ENCODE measurements at places on chromosomes 11 and 22.

DNA sequence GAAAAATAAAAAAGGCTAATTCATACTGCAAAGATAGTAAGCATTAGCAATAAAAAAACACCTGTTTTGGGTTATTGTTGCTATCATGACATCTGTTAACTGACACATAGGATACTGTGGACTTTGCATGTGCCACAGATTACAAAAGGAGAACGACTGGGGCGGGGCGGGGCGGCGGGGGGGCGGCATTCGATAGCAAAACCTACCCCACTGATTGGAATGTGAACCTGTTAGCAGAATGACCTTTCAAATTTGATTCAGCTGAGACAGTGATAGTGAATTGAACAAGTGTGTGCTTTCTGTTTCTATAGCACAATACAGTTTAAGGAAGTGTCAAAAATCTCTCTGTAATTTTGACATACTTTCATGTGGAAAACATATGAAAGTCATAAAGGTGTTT lies 14.9 kb downstream of the MMP20 start:
- no peak for DNase-seq

- no peak for DNase-seq
Measured at GRCh38 chr11:72222106-72222891, 2.3 kb upstream of the INPPL1 start.

DNA sequence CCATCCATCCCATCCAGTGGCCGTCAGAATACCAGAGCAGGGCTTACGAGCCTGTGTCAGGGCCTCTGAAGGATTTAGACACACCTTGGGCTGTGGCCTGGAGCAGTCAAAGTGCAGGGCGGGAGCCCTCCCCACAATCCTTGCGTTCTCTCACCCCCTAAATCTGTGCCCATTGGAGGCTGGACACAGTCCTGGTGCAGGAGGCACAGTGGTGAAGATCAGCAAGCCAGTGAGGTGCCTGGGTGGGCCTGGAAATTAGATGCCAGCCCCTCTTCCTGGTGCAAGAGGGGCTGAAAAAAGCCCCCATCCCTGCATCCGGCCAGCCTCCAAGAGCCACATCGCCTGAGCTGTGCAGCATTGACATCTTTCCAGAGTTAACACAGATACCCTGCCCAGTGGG lies 1045.8 kb downstream of the TBC1D22A start:
- DNase-seq: no peak

GRCh38 chr11:128686745-128687177 lies 7.1 kb upstream of the FLI1 start:
- peak; percentile 63 for DNase-seq

- no peak for DNase-seq
Measured at GRCh38 chr11:117062498-117062897, 35.7 kb downstream of the SIK3 start.

DNA sequence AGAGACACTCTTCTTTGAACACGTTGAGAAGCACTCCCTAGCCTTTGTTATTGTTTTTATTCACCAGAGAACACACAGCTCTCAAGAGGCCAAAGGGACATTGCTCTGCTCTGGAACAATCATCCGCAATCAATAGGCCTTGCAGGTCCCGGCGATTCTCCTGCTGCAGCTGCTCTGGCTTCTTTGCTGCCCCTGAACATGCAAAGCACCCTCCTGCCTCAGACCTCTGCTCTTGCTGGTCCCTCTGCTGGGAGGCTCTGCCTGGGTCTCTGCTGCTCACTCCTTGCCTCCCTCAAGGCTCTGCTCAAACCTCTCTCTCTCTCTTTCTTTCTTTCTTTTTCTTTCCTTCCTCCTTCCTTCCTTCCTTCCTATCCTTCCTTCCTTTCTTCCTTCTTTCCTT lies 232.7 kb downstream of the DSCAML1 start:
- DNase-seq: no peak

DNA sequence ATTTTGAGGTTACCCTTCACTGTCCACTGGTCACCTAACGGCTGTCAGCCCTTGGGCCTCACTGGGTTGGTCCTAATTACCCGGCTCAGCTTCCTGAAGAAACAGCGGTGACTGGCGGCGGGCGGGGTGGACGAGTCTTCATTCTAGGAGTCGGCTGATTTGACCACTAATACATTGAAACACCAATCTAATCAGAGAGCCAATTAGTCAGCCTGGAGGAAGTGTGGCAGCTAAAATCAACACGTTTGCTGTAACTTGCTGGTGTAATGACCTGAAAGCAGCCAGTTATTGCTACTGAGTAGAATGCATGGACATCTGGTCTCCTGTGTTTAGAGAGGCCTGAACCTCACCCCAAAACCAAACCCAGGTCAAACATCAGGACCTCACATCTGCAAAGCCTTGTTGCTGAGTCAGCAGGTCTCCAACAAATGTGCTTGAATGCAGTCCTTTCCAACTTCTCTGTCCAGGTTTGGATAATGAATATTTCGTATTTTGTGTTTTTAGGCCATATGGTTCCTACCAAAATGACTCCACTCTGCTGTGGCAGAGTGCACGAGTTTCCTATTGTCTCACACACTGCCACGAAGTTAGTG lies 496.4 kb downstream of the BRD1 start:
- DNase-seq: no peak

GRCh38 chr22:47007496-47007895 lies 245.0 kb downstream of the TBC1D22A start:
- DNase-seq: no peak

DNA sequence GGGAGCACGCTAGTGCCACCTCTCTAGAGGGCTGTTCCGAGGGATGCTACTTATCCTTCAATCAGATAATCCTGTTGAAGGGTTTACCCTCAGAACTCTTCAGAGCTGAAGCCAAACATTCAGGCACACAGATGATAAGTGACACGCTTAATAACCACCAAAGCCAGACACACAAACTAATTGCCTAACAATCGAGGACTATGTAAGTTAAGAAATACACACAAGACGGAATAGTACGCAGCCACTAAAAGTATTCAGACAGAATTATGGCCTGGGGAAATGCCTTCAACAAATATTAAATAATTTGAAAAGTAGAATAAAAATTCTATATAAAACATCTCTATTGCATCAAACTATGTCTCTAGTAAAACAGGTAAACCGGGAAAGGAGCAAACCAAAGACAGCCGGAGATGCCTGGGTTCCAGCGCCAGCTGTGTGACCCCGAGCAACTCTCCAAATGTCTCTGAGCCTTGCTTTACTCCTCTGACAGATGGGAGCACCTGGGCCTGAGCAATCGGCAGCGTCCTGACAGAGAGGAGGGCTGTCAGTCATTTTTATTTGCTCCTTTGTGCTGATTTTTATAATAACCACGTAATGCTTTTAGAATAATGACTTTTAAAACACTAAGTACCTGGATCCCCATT lies 11.3 kb downstream of the LRFN4 start:
- DNase-seq: no peak

- DNase-seq: peak; percentile 31
Measured at GRCh38 chr11:11780858-11781257, 60.9 kb upstream of the USP47 start.

DNA sequence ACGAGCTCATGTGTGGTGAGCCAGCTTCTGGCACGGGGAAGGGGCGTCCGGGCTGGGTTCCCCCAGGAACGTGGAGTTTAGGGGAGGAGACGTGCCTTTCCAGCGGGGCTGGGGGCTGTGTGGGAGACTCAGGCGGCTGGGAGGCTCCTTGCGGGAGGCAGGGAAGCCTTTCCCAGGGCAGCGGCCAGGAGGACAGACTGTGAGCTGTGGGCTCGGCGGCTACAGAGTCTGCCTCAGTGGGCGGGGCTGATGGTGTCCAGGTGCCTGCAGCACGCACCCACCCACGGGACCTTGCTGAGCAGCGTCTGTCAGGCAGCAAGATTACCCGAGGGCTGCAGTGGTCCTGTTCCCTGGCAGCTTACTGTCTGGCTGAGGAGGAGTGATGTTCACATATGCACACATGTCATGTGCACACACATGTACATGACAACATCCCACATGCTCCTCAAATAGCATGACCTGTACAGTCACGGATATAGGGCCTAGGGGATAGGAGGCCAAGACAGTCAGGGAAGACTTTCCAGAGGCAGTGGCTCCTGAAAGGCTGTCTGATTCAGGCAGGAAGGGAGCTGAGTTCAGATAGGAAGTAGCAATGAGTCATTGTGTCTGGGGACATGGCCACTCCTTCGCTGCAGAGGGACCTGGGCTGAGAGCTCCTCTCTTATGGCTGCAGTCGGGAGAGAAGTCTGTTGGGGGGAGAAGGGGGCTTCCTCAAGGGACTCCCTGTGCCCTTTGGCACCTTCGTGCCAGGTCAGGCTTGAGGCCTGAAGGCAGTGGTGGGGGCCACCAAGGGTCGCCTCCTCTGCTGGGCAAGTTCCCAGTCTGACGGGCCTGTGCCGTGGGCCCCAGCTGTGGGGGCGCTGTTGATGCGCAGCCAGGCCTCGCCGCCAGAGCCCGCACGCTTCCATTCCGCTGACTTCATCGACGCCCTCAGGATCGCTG lies 23.3 kb upstream of the PPP6R3 start:
- no peak for DNase-seq

- no peak for DNase-seq
Measured at GRCh38 chr11:66692446-66692845, 14.8 kb upstream of the RBM4B start.

DNA sequence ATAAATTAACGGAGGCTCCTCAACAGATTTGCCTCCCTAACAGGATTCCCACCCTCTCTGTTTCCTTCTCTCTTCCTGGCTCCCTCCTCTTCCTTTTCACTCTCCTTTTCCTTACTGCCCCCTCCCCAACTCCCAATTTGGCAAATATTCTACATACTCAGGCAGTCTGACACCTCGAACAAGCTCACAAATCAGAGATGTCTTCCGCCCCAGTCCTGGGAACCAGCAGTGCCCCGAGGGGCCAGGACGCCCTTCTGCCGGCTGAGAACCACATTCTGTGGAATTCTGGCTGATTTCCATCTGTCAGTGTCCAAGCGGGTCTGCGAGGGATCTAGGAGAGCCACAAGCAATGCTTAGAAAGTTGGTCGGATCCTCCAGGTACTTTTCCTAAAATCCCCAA lies 94.0 kb downstream of the NTM start:
- DNase-seq: no peak
